Activated naive CD4-positive, alpha-beta T cell treated with anti-CD3 and anti-CD28 coated beads, Interleukin-2, amount 50 U/mL, for 72 hours (primary cell): ENCODE measurements at places on chromosomes 3 and 15. TPM values are rescaled to one million over a fixed set of nuclear protein-coding genes. Genes with fewer than 3 reads are reported as not detected.

DNA sequence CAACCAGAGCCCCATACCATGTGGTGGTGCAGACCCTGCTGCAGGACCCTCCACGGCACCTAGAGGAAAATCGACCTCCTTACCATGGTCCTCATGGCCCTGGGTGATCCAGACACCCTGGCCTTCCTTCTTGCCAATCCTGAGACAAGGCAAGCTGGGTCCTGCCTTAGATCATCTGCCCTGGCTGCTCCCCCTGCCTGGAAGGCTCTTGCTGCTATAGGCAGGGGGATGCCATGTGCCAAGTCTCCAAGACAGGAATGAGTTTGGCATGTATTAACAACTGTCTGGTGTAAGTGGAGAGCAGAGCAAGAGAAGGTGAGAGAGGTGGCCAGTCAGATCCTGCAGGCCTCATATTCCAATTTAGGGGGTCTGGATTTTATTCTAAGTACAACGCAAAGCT is 7.5 kb downstream of the HEG1 start:
- DNase-seq, result no peak

The TBC1D2B gene
- 82.2 TPM for total RNA-seq

DNA sequence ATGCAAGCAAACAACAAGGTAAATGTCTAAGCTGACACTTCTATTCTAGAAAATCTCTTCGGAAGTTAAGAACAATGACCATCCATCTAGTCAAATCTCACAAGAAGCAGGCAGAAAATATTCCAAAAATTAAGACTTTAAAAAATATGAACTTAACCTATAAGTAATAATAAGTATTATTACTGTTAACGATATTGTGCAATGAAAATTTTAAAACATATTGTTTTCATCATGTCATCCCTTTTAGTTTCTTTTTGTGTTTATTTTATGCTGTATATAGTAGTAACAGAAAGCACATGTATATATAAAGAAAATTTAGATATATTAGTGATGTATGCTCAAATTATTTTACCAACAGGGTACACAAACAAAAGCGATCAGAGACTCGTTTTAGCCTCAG is 4.1 kb downstream of the HDGFL3 start:
- no peak for DNase-seq

DNA sequence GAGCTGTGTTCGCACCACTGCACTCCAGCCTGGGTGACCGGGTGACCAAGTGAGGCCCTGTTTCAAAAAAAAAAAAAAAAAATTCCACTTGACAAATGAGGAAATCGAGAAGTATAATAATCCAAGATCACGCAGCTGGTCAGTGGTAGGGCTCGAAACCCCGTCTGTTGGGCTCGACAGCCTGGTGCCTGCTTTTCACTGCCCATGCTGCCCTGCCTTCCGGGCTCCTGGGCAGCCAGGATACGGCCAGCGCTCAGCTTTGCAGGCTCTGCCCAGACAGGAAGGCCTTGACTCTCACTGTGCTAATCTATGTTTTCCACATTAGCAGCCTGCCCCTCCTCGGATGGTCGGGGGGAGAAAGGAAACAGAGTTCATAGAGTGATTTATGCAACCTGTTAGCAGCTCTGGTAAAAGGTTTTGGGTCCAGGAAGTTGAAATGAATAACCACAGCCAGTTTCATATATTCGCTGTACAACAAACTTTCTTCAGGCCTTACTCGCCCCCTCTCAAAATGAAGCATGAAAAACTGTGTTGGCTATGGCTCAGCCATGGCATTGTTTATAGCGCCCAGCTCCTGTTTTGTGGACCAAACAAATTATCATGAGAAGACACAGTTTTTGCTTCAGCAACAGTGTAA is 108.8 kb downstream of the XXYLT1 start:
- no peak for DNase-seq

DNA sequence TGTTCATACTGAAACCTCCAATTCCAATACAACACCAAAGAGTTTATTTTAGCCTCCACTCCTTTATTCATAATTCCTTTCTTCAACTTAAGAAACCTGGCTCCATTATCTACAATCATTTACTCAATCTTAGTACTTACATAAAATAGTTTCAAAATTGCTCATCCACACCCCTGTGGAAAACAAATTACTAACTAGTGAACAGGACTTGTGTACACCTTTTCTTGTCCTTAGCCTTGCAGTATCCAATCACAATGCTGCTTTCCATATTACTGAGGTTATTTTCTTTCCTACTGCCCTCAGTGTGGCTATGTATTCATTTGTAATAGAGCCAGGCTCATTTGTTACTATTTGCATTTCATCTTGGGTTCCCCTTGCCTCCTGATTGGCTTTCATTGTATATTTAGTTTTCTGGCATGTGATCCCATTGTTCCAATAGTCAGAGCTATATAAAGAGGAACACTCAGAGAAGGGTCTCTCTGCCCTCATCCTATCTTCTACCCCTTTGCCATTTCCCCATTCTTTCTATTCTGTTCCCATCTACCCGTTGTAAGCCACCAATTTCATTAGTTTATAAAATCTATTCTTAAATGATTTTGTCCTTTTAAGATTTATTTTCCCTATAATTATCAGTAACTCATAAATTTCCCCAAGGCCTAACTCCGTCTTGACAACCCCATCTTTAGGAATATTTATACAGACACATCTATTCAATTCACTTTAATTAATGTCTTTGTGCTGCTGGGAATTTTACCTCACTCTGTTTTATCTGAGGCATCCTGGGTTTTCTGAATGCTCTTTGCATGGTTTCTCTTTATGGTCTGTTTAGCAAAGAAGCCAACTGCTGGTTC is 67.9 kb upstream of the RBP1 start:
- no peak for DNase-seq

The POPDC2 gene
- total RNA-seq, result 0.73 TPM

The PCBP4 gene
- 14.3 TPM for total RNA-seq

The KCNH8 gene
- not detected for total RNA-seq

GRCh38 chr3:153138276-153139210 is 23.5 kb upstream of the RAP2B start:
- DNase-seq, result peak; percentile 61

DNA sequence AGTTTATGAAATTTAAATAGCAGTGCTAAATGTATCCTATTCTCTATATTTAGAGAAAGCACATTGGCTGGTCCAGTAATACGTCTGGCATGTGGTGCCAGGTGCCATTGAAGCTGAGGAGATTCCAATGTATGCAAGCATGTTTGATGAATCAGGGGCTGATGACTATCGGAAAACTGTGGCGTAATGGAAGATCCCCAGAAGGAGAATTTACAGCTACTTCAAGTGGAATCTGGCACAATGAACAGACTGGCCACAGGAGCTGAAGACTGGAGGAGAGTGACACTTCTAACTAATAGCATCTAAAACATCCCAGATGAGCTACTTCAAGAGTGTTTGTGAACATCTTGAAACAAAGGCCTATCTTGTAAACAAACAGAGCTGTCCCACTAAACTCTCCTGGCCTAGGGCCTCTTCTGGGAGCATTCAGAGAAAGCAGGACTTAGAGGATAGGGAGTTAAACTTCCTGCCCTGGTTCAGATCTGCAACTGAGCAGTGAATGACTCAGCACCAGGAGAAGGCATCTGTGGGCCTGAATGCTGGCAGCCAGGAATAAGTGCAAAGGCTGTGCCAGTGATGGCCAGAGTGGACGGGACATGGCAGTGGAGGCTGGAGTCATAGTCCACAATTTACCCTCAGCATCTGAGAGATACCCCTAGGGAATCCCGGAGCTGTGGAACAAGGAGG is 15.2 kb upstream of the ACTC1 start:
- DNase-seq, result no peak

DNA sequence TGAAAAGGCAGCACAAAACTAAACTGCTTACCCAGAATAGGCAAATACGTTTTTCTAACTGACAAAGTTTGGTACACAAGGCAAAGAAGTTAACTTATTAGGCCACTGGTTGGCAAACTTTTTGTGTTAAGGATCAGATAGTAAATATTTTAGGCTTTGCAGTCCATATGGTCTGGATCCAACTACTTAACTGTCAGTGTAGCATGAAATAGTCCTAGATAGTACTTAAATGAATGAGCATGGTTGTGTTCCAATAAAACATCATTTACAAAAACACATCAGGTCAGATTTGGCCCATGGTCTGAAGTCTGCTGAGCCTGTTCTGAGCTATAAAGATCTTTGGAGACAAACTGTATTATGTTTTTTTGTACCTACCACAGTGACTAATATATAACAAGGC is 136.9 kb downstream of the PCCB start:
- DNase-seq, result no peak

GRCh38 chr3:187130346-187131066 is 8.8 kb downstream of the RPL39L start:
- peak; percentile 9 for DNase-seq

The SGO1 gene
- 29.1 TPM for total RNA-seq

DNA sequence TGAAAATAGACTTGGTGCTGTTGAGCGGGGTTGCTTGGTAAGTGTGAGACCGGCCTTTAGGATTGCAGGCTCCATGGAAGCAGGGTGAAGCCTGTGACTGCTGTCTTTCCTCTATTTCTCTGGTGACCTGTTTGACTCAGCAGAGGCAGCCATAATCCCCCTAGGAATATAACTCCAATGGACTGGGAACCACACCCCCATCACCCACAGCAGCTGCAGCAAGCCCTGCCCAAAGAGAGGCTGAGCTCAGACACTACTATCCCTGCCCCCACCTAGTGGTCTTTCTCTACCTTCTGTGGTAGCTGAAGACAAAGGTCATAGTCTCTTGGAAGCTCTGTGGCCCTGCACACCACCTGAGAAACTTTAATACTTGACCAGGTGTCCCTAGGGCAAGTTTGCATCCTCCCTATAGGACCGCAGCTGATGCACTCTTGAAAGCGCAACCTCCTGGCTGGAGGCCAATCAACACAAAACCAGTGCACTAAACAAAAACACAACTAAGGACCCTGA is 133.6 kb upstream of the MRPL3 start:
- DNase-seq, result no peak

DNA sequence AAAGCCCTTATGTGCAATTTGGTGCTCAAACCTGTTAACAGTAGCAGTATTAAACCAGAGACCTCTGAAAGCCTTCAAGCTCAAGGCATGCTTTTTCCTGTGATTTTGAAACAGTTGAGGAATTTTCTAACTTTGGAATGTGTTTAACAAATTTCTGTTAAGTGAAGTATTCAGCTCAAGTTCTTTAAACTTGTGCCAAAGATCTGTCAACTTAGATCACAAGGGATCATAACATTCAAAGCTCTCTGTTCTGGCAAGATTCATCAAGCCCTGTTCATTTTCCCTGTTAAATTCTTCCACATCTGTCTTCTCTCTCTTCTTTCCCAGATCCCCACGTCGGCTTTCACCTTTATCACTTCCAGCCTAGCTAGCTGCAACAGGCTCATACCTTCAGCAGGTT is 28.8 kb upstream of the RYK start:
- DNase-seq, result no peak

DNA sequence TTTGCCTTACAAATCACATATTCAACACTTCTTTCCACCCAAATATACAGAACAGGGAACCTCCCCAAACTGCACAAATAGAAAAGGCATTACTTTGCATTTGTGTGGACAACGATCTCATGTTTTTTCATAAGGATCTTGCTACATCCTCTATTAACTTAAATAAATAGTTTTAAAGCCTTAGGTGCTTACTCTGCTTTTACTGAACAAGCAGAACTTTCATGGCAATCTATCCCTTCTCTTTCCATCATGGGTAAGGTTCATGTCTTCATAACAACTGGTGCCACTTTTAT is 18.1 kb downstream of the SIAH2 start:
- no peak for DNase-seq

- DNase-seq, result no peak
These were observed 55.0 kb upstream of the GATA2 start for GRCh38 chr3:128548021-128548420.

The PLAAT1 gene
- not detected for total RNA-seq

The CAMP gene
- not detected for total RNA-seq

DNA sequence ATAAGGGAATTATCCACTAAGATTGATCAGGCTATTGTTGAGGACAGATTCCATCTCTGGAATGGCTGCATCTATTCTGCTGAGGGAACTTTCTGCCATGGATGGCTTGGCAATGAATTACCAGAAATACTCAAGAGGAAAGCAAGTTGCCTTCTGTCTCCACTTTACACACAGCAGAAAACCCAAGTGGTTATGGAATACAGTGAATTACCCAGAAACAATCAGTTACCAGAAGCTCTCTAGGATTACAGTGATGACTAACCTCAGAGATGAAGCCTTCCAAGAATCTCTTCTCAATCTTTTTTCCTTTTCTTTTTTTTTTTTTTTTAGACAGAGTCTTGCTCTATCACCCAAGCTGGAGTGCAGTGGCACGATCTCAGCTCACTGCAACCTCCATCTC is 183.3 kb downstream of the WDR76 start:
- no peak for DNase-seq

GRCh38 chr3:46960081-46960701 is 16.4 kb downstream of the CCDC12 start:
- DNase-seq, result no peak

GRCh38 chr15:35126236-35126635 is 41.1 kb upstream of the NANOGP8 start:
- no peak for DNase-seq

The CHRNA3 gene
- not detected for total RNA-seq

- DNase-seq, result no peak
These were observed 2.3 kb downstream of the PPCDC start for GRCh38 chr15:75025548-75026260.

The AKAP13 gene
- 105 TPM for total RNA-seq

DNA sequence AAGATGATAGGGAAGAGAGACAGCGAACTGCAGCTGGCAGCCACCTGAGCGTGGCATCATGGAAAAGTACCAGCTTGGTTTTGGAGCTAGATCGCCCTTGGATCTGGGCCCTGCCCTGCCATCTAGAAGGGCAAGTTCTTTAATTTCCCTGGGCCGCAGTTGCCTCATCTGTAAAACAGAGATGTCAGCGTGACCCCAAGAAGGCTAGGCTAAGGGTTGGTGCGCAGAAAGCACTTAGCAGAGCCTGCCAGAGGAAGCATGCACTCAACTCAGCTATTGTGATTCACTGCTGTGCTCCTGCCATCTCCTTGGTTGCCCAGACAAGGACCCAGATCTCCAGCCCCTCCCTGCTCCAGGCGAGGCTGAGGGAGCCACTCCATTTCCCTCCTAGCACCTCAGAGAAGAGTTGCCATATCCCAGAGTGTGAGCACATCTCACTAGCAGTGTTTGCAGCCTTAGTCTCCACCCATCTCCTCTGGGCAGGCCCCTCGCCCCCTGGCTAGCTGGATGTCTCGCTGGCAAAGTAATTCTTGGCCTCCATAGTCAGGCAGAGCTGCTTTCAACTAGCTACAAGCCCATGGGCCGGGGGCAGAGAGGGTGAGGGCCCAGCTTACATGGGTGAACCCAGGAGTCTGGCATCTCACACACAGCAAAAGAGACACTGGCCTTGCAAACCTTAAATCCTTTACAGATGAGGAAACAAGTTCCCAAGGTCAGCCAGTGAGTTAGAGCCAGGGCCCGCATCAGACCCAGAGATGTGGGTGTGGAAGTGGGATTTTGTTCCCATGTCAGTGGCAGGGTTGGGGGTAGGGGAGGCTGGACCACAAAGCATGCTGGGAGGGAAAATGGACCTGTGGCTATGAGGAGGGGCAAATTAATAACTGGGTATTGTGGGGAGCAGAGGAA is 280.7 kb upstream of the TLE3 start:
- no peak for DNase-seq

DNA sequence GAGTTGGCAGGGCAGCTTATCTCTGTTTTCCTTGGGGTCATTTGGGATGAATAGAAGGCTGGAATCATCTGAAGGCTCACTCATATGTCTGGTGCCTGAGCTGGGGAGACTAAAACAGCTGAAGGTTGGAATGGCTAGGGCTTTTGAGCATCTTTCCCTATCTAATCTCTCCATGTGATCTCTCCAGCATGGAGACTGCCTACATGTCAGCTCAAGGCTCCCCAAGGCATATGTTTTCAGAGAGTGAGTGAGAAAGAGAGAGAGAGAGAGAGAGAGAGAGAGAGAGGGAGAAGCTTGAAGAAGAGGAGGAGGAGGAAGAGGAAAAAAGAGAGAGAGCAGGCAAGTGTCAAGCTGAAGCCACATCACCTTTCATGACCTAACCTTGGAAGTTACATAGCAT is 143.4 kb downstream of the EBLN2 start:
- no peak for DNase-seq
